ENCODE measurements at places on chromosomes 1 and 21. TPM values are rescaled to one million over a fixed set of nuclear protein-coding genes. Genes with fewer than 3 reads are reported as not detected.

CADM3 gene
- 115 TPM for total RNA-seq

A3GALT2 gene
- total RNA-seq, result not detected

TNFAIP8L2 gene
- total RNA-seq, result 0.82 TPM

VSIG8 gene
- total RNA-seq, result not detected

SNX7 gene
- 140 TPM for total RNA-seq

RASSF5 gene
- 0.82 TPM for total RNA-seq

LSS gene
- 39.5 TPM for total RNA-seq

PKLR gene
- total RNA-seq, result not detected

GPX7 gene
- total RNA-seq, result 29.3 TPM

KCNK2 gene
- 78.7 TPM for total RNA-seq

FCN3 gene
- total RNA-seq, result not detected

PPM1J gene
- total RNA-seq, result 4.1 TPM

CD84 gene
- 1.6 TPM for total RNA-seq

All from frontal cortex (tissue), 4 donors.